ENCODE measurements at places on chromosomes 1 and 21.
A peak's percentile ranks its signal among the peaks of the same experiment; 100 is the strongest.

DNA sequence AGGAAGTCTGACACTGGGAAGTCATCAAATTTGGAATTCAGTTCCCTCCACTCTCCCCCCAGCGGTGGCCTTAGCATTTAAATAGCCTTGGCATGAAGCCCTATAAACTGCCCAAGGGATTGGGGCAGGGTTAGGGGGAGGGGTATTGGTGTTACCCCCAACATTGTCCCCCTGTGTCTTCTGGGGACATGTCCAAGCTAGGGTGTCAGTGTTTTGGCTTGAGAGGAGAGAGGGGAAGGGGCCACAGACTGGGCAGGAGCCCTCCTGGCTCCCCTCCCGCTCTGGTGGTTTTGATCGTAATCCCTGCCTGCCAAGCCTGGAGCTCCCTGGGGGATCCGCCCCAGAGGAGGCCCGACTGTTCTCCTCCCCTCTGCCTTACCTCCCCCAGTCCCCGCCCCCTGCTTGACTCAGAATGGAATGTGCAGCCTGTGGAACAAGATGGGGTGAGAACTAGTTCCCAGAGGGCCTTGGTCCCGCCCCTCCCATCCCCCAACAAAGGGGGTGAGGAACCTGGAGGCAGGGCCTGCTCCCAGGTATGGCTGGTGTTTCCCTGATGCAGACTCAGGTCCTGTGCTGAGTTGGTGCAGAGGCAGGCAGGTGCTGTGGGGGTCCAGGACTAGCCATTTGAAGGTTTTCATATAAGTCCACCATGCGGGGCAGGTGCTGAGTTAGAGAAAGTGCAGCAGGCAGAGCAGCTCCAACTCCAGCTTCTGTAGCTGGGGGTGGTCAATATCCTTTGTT lies 7.4 kb downstream of the SOX13 start:
- H3K27ac ChIP-seq, result peak overlapping the region; percentile 63
- H3K27me3 ChIP-seq, result no peaks in the 10 kb centered on the region
- DNase-seq, result peak; percentile 97
- 0 out of 2 replicates have a peak overlapping the region, but pooled peaks have one; percentile 2 for H3K4me3 ChIP-seq

- H3K4me3 ChIP-seq, result peak overlapping the region; percentile 13
- H3K36me3 ChIP-seq, result no peaks in the 10 kb centered on the region
- no peaks in the 10 kb centered on the region for H3K27me3 ChIP-seq
- peaks cover 21% of the 10 kb centered on the region for H3K4me1 ChIP-seq
- peak overlapping the region; percentile 47 for H3K27ac ChIP-seq
- peak; percentile 82 for DNase-seq
These were observed 202.7 kb downstream of the RHOU start for GRCh38 chr1:228937851-228938536.

DNA sequence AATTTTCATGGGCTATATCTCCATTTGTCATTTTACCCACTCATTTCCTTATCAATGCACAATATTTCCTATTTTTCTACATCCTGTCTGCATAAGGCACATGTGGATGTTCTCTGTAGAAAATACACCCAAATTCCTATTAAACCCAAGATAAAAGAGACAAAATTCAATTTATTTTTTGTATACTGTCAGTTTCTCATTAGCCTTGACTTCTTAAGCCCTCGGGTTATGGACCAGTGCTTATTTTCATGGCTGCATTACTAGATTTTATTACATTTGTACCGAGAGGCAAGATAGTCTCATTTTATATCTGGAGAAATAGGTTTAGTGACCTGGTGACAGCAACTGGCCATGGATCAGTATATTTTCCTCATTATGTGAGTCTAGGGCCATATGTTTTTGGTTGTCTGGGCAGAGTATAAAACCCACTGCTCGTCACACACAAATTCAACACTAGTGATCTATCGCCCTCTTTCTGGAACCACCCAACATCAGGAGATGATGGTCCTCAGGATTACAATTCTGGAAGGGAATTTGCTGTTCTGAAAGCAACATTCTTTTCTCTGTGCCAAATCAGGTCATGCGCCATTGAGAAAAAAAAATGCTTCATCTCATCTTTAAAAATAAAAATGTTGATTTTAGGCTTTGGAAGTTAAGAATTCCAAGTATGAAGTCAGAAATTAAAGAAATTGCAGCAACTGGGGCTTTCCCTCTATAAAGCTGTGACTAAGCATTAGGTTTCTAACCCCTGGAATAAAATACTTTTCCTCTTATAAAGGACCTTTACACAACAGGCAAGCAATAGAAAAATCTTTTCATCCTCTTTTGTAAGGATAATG lies 81.4 kb downstream of the ASTN1 start:
- H3K4me3 ChIP-seq, result no peak overlapping the region
- DNase-seq, result no peak
- no peak overlapping the region for H3K27ac ChIP-seq
- H3K4me1 ChIP-seq, result no peaks in the 10 kb centered on the region
- H3K36me3 ChIP-seq, result no peaks in the 10 kb centered on the region

- H3K36me3 ChIP-seq, result peaks cover 22% of the 10 kb centered on the region
- H3K4me1 ChIP-seq, result no peaks in the 10 kb centered on the region
- H3K27me3 ChIP-seq, result no peaks in the 10 kb centered on the region
- DNase-seq, result no peak
- H3K4me3 ChIP-seq, result no peak overlapping the region
These were observed 83.4 kb downstream of the ATF6 start for GRCh38 chr1:161849518-161849917.

GRCh38 chr1:62424411-62424810 lies 12.4 kb upstream of the USP1 start:
- no peak overlapping the region for H3K27ac ChIP-seq
- 0 out of 2 replicates have a peak, but pooled peaks cover 4% of the 10 kb centered on the region for H3K4me1 ChIP-seq
- DNase-seq, result no peak
- H3K36me3 ChIP-seq, result no peaks in the 10 kb centered on the region

DNA sequence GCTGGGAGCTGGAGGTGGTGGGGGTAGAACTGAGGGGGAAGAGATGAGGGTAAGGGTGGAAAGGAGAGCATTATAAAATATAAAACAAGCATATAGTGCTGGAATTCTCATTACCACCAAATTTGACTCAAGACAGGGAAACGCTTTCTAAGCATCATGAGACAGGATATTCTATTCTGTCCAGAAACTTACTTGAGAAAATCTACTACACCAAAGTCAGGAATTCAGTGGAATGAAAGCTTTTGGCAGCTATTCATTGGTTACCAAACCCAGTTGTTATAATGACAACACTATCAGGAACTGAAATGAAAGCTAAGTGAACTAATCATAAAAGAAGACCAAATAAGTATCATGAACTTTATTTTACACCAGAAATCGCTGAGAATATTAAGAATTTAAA lies 14.5 kb downstream of the AIDA start:
- peaks cover 45% of the 10 kb centered on the region for H3K36me3 ChIP-seq
- no peak overlapping the region for H3K27ac ChIP-seq
- no peak overlapping the region for H3K4me3 ChIP-seq
- no peaks in the 10 kb centered on the region for H3K27me3 ChIP-seq

DNA sequence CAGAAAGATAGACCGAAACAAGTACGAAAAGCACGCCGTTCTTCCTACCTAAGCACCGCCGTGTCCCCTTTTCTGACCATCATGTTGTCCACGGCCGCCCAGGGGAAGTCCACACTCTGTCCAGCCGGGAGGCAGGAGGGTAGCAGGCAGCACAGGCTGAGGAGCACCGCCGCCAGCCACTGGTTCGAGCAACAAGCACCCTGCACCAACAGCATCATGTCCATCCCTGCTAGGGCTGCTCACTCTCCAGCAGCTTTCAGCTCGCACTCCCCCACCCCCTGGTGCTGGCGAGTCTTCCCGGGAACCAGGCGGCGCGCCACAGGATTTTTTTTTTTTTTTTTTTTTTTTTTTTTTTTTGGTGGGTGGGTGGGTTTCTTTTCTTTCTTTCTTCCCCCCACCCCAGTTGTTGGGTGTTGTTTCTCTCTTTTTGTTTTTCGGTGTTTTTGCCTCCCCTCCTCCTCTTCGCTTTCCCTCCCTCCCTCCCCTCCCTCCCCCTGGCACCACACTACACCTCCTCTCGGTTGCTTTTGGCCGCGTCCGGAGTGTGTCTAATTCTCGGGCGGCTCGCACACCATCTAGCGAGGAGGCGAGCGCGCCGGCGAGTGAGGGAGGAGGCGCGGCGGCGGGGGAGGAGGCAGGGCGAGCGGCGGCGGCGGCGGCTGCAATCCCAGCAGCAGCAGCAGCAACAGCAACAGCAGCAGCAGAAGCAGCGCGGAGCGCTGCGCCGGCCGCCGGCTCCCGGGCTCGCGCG lies at the start of gene NEGR1:
Gene NEGR1, minus strand, starts transcription at position 269 of the 751 bp plus-strand sequence.
- no peaks in the 10 kb centered on the region for H3K27me3 ChIP-seq
- H3K27ac ChIP-seq, result peak within 1 kb of the TSS; percentile 61
- H3K36me3 ChIP-seq, result no peaks in the 10 kb centered on the region
- peak; percentile 84 for DNase-seq
- H3K4me1 ChIP-seq, result no peaks in the 10 kb centered on the region

DNA sequence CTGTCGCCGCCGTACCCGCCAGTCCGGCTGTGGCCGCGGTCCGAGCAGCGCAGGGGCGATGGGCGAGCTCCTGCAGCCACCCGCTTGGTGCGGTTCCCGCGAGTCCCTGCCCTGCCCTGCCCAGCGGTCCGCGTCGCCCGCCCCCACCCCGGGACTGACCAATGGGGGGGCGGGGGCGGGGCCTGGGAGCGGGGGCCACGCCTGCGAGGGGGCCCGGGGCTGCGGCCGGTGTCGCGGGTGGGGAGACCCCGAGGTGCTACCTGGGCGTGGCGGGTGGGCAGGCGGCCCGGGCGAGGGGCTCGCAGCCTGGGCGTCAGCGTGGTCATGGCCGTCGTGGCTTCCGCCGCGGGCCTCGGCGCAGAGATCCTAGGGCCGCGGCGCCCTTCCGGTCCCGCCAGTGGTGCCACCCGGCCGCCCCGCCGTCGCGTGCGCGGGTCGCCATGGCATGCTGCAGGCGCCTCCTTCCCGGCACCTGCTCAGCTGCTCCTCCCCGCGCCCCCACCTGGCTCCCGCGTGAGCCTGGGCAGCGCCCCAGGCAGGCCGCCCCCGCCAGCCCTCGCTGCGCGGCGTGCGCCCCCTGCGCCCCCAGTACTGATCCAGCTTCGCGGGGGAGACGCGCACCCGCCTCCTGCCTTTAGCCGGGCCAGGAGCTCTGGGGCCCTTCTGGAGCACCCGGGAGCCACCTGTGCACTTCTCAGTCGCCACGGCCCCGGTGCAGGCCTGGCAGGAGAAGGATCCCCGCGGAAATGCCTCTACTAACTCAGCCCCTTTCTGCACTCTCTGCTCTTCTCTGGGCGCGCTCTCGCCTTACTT lies at the start of gene BMP8B:
Gene BMP8B, minus strand, starts transcription at position 108 of the 813 bp plus-strand sequence. CDS start 380 bp downstream, outside the sequence.
- no peak within 1 kb of the TSS for H3K27ac ChIP-seq
- DNase-seq, result peak; percentile 79
- H3K36me3 ChIP-seq, result no peaks in the 10 kb centered on the region

GRCh38 chr1:98172022-98172421 lies 251.2 kb upstream of the DPYD start:
- no peak for DNase-seq
- H3K4me1 ChIP-seq, result no peaks in the 10 kb centered on the region
- no peak overlapping the region for H3K4me3 ChIP-seq
- no peaks in the 10 kb centered on the region for H3K27me3 ChIP-seq
- no peak overlapping the region for H3K27ac ChIP-seq

DNA sequence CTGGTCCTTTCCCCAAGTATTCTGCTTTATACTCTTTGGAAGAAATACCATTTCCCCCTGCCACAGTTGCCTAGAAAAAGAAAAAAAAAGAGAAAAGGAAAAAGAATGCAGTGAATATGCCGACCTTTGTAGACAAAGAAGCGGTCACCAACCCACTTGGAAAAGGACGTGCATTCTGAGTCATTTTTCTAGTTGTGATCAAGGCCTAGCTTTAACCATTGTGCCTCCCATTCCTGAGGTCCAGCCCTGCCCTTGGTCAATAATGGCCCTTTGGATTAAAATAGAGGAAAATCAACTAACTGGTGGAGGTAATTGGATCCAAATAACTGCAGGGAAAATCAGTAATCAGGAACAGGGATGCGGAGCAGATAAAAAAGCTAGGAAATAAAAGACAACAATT lies 24.8 kb downstream of the S1PR1 start:
- H3K4me1 ChIP-seq, result peaks cover 2% of the 10 kb centered on the region
- no peak for DNase-seq
- no peaks in the 10 kb centered on the region for H3K27me3 ChIP-seq
- H3K4me3 ChIP-seq, result no peak overlapping the region
- H3K36me3 ChIP-seq, result no peaks in the 10 kb centered on the region

DNA sequence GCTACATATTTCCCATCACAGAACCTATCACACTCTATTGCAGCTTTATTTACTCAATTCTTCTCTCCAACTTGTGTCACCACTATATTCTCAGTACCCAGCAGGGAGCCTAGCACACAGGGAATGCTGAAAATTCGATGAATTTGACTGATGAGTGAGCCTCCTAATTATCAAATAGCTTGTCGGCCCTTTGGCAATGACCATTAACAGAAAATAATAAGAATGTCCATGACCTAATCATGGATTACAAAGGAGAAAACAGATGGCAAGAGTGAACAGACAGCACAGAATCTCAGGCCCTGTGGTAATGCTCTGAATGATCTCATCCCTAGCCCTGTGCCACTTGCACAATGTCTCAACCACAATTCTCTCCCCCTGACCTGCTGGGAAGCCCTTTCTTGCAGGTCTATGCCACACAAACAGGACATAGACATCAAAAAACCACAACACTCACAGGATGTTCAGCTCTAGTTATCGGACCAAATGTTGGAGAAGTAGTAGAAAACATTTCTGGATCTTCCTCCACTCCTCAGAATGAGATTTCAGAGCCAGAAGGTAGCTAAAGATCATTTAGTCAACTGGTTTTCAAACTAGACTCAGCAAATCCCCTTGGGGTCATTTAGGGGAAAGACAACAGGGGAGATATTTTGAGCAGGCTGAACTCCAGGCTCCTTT lies 68.4 kb downstream of the LUZP1 start:
- peaks cover 47% of the 10 kb centered on the region for H3K4me1 ChIP-seq
- peak overlapping the region; percentile 78 for H3K27ac ChIP-seq
- no peaks in the 10 kb centered on the region for H3K27me3 ChIP-seq
- H3K36me3 ChIP-seq, result no peaks in the 10 kb centered on the region
- DNase-seq, result peak; percentile 87

DNA sequence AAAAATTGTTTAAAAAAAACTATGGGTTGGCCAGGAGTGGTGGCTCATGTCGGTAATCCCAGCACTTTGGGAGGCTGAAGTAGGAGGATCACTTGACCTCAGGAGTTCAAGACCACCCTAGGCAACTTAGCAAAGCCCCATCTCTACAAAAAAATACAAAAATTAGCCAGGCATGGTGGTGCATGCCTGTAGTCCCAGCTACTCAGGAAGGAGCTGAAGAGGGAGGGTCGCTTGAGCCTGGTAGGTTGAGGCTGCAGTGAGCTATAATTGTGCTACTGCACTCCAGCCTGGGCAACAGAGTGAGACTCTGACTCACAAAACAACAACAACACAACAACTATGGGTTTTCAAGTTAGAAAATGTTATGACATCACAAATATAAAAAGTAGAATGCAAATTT lies 16.4 kb downstream of the SLAMF7 start:
- no peaks in the 10 kb centered on the region for H3K36me3 ChIP-seq
- no peak overlapping the region for H3K27ac ChIP-seq
- H3K4me3 ChIP-seq, result no peak overlapping the region
- no peaks in the 10 kb centered on the region for H3K4me1 ChIP-seq
- H3K27me3 ChIP-seq, result no peaks in the 10 kb centered on the region

DNA sequence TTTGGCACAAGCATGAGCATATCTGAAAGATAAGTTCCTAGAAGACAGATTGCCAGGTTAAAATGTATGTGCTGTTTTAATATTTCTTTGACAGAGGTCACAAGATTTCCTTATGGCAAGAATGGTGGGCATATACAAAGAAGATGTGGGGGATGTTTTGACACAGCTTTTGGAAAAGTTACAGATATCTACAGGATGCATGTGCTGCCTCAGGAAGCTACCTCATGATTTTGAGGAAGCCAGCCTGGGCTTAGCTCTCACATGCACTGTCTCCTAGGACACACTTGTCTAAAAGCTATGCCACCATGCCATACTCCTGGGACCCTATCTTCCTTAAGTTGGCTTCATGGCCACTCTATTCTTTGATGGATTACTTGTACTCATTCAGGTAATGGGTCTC lies 99.9 kb downstream of the C1orf94 start:
- no peaks in the 10 kb centered on the region for H3K4me1 ChIP-seq
- H3K27me3 ChIP-seq, result no peaks in the 10 kb centered on the region
- no peaks in the 10 kb centered on the region for H3K36me3 ChIP-seq
- no peak for DNase-seq
